ENCODE measurements at places on chromosomes 2 and 18.

- DNase-seq: no peak
Observed at GRCh38 chr2:218081695-218082094, 12.6 kb downstream of the RUFY4 start.

- DNase-seq: no peak
Observed at GRCh38 chr2:46943881-46944798, 28.5 kb upstream of the MCFD2 start.

DNA sequence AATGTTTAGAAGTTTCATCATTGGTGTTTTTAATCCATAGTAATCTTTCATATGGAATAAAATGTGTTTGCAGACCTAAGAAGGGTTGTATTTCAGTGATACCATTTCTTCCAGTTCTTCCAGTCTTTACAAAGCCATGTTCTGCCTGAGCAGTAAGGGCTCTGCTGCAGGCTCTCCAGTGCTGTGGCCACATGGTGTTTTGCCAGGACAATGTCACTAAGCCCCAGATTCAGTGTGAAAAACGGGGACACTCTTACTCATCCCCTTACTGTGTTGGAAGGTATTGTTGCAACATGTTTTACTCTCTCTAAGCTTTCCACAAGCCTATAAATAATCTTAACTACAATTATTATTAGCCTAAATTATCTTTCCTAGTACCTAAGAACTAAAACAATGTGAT lies 481.4 kb upstream of the CDH7 start:
- DNase-seq: no peak

GRCh38 chr2:27705851-27706622 lies 42.3 kb downstream of the SLC4A1AP start:
- DNase-seq: no peak

GRCh38 chr18:65748321-65748720 lies 2.5 kb upstream of the CDH7 start:
- DNase-seq: no peak
